ENCODE measurements at places on chromosomes 5 and 9. TPM values are rescaled to one million over a fixed set of nuclear protein-coding genes. Genes with fewer than 3 reads are reported as not detected.

Gene RANBP6
- total RNA-seq, result 23.6 TPM

Gene SLC36A3
- not detected for total RNA-seq

Gene DMRT3
- total RNA-seq, result not detected

Gene NR2F1
- total RNA-seq, result 3.4 TPM

Gene NXNL2
- total RNA-seq, result not detected

Gene PCDHB5
- 4.8 TPM for total RNA-seq

Gene FAM81B
- not detected for total RNA-seq

Gene SHISAL2B
- total RNA-seq, result not detected

Gene SLC46A2
- 2.0 TPM for total RNA-seq

Gene NDUFA8
- 19.3 TPM for total RNA-seq

Gene RPL37
- total RNA-seq, result 45.4 TPM

Gene UGT3A2
- total RNA-seq, result not detected

Gene SFXN1
- total RNA-seq, result 22.9 TPM

DNA sequence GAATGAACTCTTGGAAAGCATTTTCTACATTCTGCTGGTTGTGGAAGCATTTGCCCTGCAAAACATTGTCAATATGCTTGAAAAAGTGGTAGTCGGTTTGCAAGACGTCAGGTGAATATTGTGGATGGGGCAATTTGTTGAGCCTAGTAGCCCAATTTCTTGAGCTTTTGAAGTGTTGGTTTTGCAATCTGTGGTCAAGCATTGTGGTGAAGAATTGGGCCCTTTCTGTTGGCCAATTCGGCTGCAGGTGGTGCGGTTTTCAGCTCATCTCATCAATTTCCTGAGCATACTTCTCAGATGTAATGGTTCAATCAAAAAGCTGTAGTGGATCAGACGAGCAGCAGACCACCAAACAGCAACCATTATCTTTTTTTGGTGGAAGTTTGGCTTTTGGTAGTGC, 426.8 kb upstream of the CDH9 start:
- no peaks in the 10 kb centered on the region for H3K4me1 ChIP-seq
- no peak for DNase-seq
- no peak overlapping the region for H3K4me3 ChIP-seq
- no peaks in the 10 kb centered on the region for H3K27me3 ChIP-seq

DNA sequence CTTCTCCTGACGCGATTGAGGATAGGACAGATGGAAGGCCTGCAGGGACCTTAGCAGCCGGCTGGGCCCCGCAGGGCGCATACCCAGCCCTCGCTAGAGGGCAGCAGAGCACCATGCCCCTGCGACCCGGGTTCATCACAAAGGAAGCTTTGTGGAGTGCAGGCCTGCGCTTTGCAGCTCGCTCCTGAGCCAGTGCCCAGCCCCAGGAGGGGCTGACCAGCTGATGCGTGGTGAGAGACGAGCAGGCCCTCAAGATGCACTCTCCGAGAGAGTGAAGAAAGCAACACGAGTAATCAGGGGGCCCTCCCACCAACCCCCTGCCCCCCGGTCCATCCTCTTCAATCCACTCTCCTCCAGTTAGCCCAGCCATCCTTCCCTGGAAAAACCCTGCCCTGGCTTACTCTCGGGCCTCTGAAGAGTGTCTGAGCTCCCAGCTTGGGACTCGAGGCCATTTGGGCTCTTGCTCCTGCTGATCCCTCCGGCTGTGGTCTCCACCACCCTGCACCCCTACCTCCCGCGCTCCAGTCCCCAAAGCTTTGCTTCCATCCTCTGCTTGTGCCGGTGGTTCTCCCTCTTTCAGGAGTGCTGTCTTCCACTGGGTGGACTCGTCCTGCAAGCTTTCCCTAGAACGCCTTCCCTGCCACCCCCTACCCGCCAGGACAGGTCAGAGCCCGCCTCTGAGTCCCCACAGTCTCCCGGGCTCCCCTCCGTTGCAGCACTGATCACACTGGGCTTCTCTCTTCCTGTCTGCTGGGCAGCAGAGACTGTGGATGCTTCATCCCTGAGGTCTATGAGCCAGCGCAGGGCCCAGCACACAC, 9.1 kb upstream of the KIF12 start:
- no peaks in the 10 kb centered on the region for H3K27me3 ChIP-seq
- peaks cover 5% of the 10 kb centered on the region for H3K4me1 ChIP-seq
- H3K4me3 ChIP-seq, result no peak overlapping the region
- no peaks in the 10 kb centered on the region for H3K36me3 ChIP-seq
- H3K27ac ChIP-seq, result no peak overlapping the region
- DNase-seq, result no peak

DNA sequence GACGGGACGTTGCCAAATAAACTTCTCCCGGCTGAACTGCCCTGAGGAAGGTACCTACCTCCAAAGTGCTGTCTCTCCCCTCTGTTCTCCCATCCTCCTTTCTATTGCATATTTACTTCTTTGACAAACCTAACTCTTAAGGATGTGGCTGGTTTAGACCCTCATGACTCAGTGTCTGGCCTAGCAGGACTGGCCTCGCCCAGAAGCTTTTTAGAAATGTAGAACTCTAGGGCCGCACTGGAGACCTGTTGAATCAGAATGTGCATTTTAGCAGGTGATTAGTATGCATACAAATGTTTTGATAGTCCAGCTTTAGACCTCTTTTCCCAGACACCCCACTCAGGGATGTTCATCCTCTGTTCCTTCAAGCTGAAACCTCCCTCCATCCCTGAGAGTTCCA, 335.9 kb downstream of the PIK3R1 start:
- no peak overlapping the region for H3K27ac ChIP-seq
- no peaks in the 10 kb centered on the region for H3K4me1 ChIP-seq
- no peaks in the 10 kb centered on the region for H3K27me3 ChIP-seq
- no peak for DNase-seq

DNA sequence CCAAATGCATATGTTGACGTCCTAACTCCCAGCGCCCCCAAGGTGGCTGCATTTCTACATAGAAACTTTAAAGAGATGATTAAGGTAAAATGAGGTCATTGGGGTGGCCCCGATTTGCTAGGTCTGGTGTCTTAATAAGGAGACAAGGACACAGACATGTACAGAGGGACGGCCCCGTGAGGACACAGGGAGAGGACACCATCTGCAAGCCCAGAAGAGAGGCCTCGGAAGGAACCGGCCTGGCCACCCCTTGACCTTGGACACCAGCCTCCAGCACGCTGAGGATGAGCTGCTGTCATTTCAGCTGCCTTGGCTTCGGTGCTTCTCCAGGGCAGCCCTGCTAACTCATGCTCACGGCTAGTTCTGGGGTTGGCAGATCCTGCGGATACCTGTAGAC, 73.2 kb downstream of the MRPL36 start:
- H3K27ac ChIP-seq, result no peak overlapping the region
- H3K36me3 ChIP-seq, result no peaks in the 10 kb centered on the region
- no peak for DNase-seq
- no peaks in the 10 kb centered on the region for H3K4me1 ChIP-seq
- no peak overlapping the region for H3K4me3 ChIP-seq
- H3K27me3 ChIP-seq, result no peaks in the 10 kb centered on the region

GRCh38 chr9:118882684-118883083, 486.6 kb downstream of the BRINP1 start:
- H3K36me3 ChIP-seq, result no peaks in the 10 kb centered on the region
- no peak for DNase-seq
- no peaks in the 10 kb centered on the region for H3K4me1 ChIP-seq
- H3K4me3 ChIP-seq, result no peak overlapping the region

- no peak overlapping the region for H3K27ac ChIP-seq
- no peak overlapping the region for H3K4me3 ChIP-seq
- H3K27me3 ChIP-seq, result no peaks in the 10 kb centered on the region
- no peaks in the 10 kb centered on the region for H3K4me1 ChIP-seq
- no peak for DNase-seq
These were observed 27.7 kb downstream of the PCDHB15 start for GRCh38 chr5:141272906-141273305.

- DNase-seq, result no peak
- H3K4me3 ChIP-seq, result no peak overlapping the region
- H3K36me3 ChIP-seq, result no peaks in the 10 kb centered on the region
- no peaks in the 10 kb centered on the region for H3K27me3 ChIP-seq
These were observed 561.1 kb upstream of the DAP start for GRCh38 chr5:11322133-11322532.

DNA sequence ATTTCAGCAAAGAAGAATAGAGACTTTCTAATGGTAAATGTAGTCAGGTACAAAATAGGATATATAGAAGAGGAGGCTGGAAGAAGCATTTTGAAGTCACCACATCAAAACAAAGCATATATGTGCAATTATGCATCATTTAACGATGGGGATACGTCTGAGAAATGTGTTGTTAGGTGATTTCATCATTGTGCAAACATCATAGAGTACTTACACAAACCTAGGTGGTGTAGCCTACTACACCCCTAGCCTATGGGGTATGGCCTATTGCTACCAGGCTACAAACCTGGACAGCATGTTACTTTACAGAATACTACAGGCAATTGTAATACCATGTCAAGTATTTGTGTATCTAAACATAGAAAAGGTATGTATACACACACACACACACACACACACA, 28.4 kb downstream of the ELP1 start:
- peaks cover 40% of the 10 kb centered on the region for H3K36me3 ChIP-seq
- H3K27me3 ChIP-seq, result no peaks in the 10 kb centered on the region

DNA sequence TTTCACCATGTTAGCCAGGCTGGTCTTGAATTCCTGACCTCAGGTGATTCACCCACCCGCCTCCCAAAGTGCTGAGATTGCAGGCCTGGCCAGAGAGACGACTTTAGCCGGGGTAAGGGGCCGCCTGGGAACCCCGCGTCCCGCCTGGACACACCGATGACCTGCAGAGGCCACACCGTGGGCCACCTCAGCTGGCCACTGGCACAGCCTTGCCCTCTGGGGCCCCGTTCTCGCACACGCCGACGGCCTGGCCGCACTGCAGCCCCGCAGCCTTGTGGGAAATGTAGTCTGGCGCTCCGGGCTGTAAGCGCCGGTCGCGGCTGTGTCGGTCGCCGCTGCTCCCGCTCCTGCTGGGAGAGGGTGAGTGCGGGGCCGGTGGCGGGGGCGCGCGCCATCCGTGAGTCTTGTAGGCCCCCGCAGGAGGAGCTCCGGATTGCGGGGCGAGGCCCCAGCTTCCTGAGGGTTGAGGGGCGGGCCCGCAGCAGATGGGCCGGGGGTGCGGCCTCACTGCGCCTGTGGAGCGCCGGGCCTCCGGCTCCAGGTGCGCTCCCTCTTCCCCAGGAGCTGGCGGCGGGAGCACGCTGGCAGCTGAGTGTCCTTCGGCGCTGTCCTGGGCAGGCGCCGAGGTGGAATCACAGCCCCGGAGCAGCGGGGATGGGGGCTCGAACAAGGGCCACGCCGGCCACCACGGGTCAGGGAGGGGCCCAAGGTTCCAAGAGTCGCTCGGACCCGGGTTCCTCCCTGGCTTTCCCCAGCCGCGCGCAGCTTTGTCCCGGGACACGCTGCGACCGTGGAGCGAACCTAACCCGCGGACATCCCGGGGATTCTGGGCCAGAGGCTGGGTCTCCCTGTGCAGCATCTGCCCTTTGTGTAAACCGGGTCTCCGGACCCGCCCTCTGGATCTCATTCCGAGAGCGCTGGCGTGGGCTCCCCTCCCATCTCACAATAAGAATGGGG, at the start of gene ZFP2:
TSS of gene ZFP2 (plus strand) at position 299 of the 957 bp plus-strand sequence. CDS start 35,401 bp downstream, outside the sequence.
- H3K36me3 ChIP-seq, result no peaks in the 10 kb centered on the region
- no peaks in the 10 kb centered on the region for H3K4me1 ChIP-seq
- H3K27me3 ChIP-seq, result no peaks in the 10 kb centered on the region

DNA sequence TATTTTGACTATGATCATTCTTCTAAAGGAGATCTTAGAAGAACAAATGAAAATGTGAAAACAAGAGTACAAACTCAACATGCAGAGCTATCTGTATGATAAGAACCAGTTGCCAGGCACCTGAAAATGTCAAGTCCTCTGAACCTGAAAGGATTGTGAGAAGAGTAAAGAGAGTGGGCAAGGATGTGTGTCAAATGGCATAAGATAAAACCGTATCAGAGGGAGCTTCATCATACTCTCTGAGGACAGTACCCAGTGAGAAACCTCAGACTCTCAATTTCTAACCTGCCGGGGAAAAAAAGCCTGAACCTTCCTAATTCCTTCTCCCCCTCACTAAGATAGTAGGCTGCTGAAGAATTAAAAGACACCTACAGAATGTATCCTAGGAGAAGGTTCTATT, 6.8 kb downstream of the ETF1 start:
- no peak overlapping the region for H3K27ac ChIP-seq
- no peaks in the 10 kb centered on the region for H3K36me3 ChIP-seq
- H3K4me1 ChIP-seq, result peaks cover 19% of the 10 kb centered on the region
- no peaks in the 10 kb centered on the region for H3K27me3 ChIP-seq
- no peak for DNase-seq

Measured in thoracic aorta (tissue), 2 donors.